ENCODE measurements at places on chromosomes 16 and 17. TPM values are rescaled to one million over a fixed set of nuclear protein-coding genes. Genes with fewer than 3 reads are reported as not detected.

SLC52A1 gene
- total RNA-seq = 45.3 TPM

DNA sequence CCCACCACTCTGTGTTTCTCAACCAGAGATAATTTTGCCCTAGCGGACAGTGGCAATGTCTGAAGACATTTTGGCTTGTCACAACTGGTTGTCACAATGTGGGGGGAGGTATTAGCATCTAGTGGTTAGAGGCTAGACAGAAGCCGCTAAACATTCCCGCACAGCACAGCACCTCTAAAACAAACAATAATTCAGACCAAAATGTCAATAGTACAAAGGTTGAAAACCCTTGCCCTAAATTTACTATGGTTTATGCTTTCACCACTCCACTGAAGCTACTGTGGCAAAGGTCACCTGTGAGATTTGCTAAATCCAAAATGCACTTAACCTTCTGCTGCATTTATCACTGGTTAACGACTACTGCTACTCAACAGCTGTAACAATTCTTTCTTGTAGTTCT lies 14.1 kb downstream of the NUP88 start:
- no peak for DNase-seq

GRCh38 chr16:4505356-4506147 lies 29.4 kb downstream of the HMOX2 start:
- peak; percentile 91 for DNase-seq

- no peak for DNase-seq
These were observed 16.6 kb upstream of the VWA3A start for GRCh38 chr16:22075776-22076175.

DNA sequence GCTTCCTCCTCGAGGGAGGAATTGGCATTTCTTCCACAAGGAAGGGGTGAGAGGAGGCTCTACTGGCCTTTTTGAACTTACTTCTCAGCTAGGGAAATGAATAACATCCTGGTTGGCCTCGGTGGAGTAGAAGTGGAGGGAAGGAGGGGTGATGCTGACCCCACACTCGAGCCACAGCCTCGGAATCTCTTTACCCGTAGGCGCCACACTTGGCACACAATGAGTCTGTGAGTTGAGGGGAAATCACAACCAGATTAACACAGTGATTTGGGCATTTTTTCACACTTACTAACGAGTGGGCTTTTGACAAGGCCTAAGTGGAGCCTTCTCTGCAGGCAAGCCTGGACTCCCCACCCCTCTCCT lies 47.3 kb upstream of the TBX2 start:
- DNase-seq = no peak

DNA sequence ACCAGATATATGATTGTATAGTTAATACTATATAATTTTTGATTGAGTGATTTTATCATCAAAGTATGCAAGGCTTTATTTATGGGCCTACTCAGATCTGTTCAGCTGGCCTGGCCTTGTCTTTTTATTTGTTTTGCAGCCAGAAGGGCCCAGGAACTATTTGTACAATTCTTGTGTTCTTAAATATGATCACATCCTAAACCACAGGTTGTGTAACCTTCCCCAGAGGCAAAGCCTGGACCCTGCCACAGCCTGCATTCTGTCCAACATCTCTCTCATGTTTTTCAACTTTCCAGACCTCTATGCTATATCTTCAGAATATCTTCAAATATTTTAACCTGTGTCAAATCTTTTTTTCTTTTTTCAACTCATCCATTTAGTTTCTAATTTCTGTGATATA lies 410.4 kb upstream of the MON1B start:
- DNase-seq = no peak

DNA sequence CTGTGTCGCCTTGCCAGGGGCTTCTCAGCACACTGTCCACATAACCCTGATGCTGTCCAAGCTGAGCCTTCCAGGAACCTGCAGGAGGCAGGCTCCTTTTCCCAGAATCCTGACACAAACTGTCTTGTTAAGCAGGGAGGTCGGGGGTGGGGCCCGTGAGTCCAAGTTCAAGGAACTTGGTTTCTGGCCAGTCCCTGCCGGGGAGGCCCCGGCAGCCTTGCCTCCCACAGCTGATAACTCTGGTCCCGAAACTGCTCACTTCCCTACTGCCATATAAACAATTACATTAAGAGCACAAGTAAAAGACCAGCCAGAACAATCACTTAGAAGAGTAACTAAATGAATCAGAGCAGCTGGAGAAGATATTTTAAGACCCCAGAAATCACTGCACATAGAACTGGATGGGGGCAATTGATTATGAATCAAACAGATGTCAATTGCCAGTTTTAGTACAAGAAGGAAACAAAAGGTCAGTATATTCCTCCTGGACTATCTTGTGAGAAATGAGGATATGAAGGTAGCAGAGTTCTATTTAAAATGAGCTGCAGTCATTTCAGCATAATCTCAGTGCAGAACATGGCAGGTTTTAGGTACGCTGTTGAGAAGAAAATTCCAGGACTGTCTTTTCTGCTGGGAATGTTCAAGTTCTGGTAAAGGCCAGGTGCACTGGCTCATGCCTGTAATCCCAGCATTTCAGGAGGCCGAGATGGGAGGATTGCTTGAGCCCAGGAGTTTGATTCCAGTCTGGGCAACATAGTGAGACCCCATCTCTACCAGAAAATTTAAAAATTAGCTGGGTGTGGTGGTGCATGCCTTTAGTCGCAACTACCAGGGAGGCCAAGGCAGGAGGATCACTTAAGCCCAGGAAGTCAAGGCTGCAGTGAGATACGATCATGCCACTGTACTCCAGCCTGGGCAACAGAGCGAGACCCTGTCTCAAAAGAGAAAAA lies 169.8 kb downstream of the PITPNC1 start:
- peak; percentile 40 for DNase-seq
